NCI-H524 treated with DMSO at 0.1 percent for 48 hours (cell line): ENCODE measurements at places on chromosomes 2 and 18.
A peak's percentile ranks its signal among the peaks of the same experiment; 100 is the strongest.

- no peak for DNase-seq
These were observed 57.2 kb downstream of the CALCRL start for GRCh38 chr2:187390891-187391290.

- no peak for DNase-seq
These were observed 1223.1 kb upstream of the ZEB2 start for GRCh38 chr2:145743011-145743410.

GRCh38 chr2:201833781-201834180 lies 27.4 kb downstream of the CDK15 start:
- DNase-seq, result no peak

DNA sequence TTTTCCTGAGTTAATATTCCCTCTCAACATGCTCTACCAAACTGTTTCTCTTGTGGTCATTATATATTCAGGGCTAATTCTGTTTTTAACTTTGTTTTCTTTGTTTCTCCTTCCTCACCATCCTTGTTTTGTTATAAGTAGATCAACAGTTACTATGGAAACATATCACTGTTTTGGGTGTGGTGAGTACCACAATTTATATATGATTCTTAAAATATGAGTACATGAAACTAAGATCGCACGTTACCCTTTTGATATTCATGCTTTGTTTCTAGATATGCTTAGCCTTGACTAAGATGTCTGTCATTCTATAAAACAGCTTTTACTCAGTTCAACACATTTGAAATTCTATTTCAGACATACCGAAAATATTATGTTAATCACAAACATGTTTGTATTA lies 232.3 kb upstream of the ITGA4 start:
- no peak for DNase-seq

- DNase-seq, result no peak
These were observed 21.1 kb downstream of the AGPS start for GRCh38 chr2:177413703-177414102.

- DNase-seq, result no peak
These were observed 15.4 kb downstream of the CAVIN2 start for GRCh38 chr2:191831410-191831994.

GRCh38 chr2:208990716-208991115 lies 433.1 kb upstream of the MAP2 start:
- no peak for DNase-seq

DNA sequence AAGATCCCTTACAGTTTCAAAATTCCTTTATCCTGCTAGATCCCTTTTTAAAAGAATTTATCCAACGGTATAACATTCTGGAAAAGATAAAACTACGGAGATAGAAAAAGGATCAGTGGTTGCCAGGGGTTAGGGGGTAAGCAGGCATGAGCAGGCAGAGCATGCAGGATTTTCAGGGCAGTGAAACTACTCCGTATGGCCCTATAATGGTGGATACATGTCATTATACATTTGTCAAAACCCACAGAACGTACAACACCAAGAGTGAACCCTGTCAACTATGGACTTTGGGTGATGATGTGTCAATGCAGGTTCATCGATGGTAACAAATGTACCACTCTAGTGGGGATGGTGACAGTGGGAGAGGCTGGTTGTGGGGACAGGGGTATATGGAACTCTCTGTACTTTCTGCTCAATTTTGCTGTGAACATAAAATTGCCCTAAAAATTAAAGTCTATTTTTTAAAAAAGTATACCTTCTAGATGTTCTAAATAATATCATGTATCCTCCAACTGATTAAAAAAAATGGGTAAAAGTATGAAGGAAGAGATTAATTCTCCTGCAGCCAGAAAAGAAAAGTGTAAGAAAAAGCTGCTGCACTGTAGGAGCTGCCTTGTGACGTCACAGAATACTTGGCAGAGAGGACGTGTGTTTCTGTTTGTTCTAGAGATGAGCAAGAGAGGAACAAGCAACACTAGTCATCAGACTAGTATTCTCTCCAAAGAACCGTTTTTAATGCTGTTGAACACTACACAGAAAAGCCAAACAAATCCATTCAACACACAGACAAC lies 23.6 kb downstream of the ANKRD44 start:
- DNase-seq, result no peak

GRCh38 chr2:2872713-2873449 lies 504.7 kb downstream of the EIPR1 start:
- DNase-seq, result no peak

- peak; percentile 29 for DNase-seq
These were observed 52.7 kb upstream of the CTLA4 start for GRCh38 chr2:203814661-203815540.
